ENCODE measurements at places on chromosomes 3 and 15. TPM values are rescaled to one million over a fixed set of nuclear protein-coding genes. Genes with fewer than 3 reads are reported as not detected.

The VWA5B2 gene
- total RNA-seq: 0.05 TPM

The ADPRH gene
- 11.9 TPM for total RNA-seq

The ECE2 gene
- total RNA-seq: not detected

The IL17RD gene
- total RNA-seq: 0.51 TPM

The SCG3 gene
- total RNA-seq: 0.60 TPM

The LTK gene
- total RNA-seq: not detected

The CRTAP gene
- total RNA-seq: 132 TPM

The AHSG gene
- total RNA-seq: not detected

The KBTBD8 gene
- total RNA-seq: 2.6 TPM

Measured in dermis blood vessel endothelial cell (primary cell).